ENCODE measurements at places on chromosomes 12 and 14.

DNA sequence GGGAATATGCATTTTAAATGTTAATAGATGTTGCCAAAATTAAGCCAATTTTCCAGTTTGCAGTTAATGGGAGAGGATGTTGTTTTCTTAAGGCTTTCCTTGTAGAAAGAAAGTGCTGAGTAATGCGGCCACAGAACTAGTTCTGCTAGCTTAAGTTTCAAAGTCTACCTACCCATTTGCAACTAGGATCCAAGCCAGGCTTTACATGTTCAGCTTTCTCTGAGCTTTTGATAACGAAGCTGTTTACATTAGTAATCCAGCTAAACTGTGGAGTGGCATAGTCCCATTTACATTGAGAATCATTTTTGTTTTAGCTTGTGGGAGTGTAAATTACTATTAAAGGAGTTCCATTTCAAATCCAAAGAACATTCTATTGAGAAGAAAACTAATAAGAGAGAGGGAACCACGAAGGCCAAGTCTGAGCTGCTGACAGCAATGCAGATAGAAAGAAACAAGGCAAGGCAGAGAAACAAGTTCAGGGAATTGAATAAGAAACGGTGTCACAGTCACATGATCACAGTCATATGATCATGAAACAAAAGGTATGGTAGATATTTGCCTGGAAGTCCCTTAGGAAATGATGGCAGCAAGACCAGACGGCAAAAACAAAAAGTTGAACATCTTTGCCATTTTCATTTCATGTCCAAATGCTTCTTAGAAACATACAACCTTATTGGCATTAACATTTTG lies 274.9 kb downstream of the PAWR start:
- no peak for DNase-seq

- DNase-seq, result no peak
Measured at GRCh38 chr14:59803052-59803540, 67.5 kb downstream of the RTN1 start.

GRCh38 chr12:93813972-93814821 lies 137.0 kb downstream of the CRADD start:
- DNase-seq, result peak; percentile 11

DNA sequence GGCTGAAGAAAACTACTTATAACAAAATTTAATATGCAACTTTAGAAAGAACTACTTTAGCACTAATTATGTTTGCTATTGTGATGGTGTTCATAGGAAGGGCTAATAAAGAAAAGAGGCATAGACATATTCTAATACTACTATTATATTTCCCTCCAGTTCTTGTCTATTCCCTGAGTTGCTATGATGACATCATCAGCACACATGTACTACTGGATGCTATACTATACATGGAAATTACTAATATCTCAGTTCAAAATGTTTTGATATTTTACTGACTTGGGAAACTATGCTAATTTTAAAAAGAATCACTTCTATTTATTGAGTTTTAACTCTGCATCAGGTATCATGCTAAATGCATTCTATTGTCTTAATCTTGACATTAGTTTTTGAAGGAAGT lies 101.6 kb downstream of the EPS8 start:
- DNase-seq, result no peak

DNA sequence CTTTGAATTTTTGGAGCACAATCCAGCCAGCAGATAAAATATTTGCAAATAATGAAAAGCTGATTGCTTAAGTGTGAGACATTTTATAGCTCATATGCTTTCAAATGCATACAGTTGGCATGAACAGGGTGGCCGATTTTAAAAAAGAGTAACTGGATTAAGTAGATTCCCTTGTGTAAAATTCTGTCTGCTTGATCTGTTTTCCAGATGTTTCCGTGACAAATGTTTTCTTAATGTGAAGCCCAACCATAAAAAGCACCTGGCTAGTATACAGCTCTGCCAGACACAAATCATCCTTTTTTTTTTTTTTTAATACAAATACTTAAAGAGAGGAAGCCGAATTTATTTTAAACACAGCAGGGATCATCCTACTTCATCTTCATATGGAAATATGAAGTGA lies 440.7 kb downstream of the CCER1 start:
- no peak for DNase-seq

DNA sequence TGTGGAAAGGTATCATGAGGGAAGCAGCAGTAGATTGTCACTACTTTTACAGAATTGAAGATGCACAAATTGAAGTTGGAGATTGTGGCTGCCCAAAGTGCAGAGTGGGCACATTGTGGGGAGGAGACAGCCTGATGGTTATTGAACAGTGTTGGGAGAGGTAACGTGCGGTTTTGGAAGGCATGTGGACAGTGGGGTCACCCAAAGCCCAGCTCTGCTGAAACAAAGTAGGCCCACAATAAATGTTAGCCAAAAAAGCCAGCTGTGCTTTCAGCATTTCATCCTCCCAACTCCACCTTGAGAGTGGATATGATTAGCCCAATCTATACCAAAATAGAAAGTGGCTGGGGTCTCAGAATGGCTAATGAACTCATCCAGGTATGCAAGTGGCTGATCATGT lies 96.7 kb downstream of the TMX1 start:
- no peak for DNase-seq

DNA sequence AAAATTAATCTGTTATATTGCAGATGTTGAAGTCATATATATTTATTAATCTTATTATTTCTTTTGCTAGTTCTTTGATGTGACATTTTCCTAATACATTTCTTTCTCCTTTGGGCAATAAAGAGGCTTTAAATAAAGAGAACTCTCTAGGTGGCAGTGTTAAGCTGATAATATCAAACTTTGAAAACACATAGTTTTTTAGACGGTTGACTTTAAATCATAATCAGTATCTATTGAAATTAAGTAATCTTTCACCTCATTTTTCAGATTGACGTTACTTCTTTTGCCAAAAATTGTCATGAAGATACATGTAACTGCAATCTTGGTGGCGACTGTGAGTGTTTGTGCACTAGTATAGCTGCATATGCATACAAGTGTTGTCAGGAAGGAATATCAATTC lies 130.8 kb upstream of the PTPRQ start:
- no peak for DNase-seq

DNA sequence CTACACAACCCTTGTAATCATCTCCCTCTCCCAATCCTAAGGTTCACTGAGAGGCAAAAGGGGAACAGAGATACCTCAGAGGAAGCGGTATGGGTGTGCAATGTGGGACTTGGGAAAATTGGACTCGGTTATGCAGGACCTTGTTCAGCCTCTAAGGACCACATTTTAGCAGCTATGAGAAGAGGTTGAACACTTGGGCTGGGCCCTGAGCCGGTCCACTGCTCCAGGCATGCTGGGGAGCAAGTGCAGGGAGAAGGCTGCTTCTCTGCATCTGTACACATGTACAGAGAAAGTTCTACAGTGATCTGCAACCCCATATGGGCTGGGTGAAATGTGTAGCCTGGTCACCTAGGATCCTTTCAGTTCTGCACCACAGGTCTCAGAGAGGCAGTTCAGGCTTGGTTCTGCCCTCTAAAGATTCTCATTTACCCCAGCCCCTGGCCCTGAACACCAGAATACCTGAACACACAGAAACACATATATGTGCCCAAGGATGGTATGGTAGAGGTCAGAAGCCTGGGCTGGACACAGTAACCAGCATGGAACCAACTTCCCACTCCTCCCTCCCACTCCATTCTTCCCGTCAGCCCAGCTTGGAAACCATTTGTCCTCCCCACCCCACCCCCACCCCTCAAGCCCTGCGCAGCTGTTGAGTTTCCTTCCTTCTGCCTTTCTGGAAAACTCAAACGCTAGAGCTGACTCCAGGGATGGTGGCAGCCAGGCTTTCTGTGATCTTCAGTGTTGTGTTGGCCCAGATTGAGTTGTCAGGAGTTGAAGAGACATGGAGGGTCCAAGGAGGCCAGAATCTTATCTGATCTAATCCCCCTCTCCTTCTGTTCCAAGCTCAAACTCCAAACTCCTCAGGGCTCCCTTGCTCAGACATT lies 10.4 kb downstream of the HOXC5 start:
- DNase-seq, result no peak

GRCh38 chr14:38544776-38545175 lies 288.9 kb upstream of the CLEC14A start:
- DNase-seq, result no peak

GRCh38 chr14:85223667-85224066 lies 306.3 kb upstream of the FLRT2 start:
- DNase-seq, result no peak

DNA sequence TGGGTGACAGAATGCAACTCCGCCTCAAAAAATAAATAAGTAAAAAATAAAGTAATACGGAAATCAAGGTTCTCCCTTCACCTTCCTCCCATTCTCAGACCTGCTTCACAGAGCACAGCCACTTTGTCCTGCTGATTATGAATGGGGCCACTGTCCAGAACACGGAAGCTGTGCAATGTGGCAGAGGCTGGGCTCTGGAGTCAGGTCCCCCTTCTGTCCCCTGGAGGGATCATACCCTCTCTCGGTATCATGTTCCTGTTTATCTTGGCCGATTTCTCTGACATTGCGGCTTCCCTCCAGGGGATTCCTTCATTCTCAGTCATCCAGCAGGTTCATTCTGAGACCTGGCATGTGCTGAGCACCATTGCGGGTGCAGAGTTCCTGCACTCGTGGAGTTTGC lies 11.3 kb downstream of the PPP2R5C start:
- no peak for DNase-seq

- no peak for DNase-seq
Measured at GRCh38 chr12:42696406-42697149, 107.0 kb upstream of the PRICKLE1 start.

GRCh38 chr12:92047393-92047826 lies 98.2 kb downstream of the BTG1 start:
- peak; percentile 53 for DNase-seq

GRCh38 chr12:118625050-118625675 lies 248.8 kb downstream of the SUDS3 start:
- no peak for DNase-seq

GRCh38 chr12:50749459-50749882 lies 14.4 kb upstream of the ATF1 start:
- DNase-seq, result no peak

DNA sequence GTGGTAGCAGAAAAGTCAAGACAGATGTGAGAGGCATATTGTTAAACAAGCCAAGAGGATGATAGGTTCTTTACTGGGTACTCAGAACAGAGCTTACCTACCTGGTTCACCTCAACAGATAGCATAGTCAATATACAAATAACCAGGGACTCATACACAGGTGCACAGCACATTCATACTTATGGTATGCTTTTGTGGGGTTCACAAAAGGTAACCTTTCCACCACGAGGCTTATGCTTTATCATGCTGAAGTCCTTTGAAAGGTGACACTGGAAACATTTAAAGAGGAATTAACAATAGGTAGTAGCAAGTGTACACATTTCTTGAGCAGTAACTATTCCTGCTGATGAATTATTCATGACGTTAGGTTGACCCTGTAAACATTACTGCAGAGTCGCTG lies 42.2 kb upstream of the MBIP start:
- no peak for DNase-seq

- DNase-seq, result no peak
Measured at GRCh38 chr14:72754949-72755348, 139.0 kb downstream of the DPF3 start.
